Right ventricle myocardium superior (tissue), 1 donor: ENCODE measurements at places on chromosomes 2 and 18. TPM values are rescaled to one million over a fixed set of nuclear protein-coding genes. Genes with fewer than 3 reads are reported as not detected.

DNA sequence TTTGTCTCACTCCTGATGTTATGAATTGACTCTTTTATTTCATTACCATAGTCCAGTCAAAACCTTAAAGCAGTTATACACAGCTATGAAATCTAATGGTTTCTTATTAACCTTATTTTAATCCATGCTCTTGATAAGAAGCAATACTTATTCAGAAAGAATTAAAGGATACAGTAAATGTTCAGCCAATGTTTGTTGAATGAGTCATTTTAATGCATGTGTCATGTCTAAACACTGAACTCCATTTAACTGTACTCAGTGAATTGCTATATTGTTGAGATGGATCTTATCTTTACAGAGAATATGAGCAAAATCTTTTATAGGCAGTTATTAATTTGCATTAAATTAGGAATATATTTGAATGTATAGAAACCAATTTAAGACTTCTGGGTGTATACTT is 135.1 kb upstream of the TFPI start:
- no peak for DNase-seq

- peak; percentile 92 for DNase-seq
Measured at GRCh38 chr2:237207646-237208045, 122.0 kb downstream of the COPS8 start.

DLGAP1 gene
- 0.08 TPM for total RNA-seq

DNA sequence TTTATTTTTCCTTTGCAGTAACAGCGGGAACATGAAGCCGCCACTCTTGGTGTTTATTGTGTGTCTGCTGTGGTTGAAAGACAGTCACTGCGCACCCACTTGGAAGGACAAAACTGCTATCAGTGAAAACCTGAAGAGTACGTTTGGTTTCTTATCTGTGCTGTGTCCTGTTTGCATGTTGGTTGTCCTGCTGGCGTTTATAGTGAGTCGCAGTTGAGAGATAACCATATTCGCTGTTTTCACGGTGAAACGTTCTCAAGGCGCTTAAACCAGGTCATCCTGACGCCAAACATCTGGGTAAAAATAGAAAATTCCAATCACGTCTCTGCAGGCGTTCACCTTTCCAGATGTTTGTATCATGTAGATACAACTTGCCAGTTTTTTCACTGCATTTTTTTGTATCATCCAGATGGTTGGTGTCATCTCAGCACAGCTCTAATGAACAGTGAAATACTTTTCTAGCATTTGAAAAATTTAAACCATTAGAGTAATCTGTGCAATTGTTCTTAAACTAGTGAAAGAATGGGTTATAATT is 21.2 kb downstream of the CLUL1 start:
- DNase-seq = no peak

DNA sequence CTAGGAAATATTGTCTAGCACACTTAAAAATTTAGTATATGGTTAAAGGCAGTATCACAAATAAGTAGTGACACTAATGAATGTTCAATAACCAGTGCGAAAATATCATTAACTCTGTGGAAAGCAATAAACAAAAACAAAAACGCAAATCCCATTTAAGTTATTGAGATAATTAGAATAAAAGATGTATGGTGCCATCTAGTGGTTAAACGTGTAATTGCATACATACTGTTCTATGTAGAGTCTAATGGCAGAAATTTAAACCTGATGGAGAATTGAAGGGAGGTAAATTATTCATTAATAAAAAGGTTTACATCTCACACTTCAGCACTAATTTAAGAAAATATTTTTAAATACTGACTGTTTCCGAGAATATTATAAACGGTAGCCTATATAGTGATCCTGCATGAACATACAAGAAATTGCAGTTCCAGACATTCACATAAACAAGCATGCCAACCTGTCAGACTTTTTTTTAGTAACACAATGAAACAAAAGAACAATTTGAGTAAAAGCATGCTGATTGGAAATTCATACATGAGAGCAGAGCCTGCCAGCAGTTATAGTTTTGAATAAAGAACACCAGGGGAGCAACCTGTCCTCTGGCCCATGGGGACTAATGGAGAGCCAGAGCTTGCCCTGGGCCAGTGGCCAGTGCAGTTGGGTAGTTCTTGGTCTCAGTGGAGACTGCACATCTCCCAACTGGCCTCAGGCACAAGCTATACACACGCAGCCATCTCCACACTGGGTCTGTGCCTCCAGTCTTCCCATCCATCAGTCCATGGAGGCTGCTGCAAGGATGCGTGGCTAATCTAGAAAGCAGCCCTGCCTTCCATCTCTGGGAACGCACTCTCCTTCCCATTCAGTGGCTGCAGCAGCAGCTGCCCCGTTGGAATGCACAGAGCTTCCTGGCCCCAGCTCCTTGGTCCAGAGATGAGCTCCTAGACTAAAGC is 28.0 kb downstream of the GCG start:
- DNase-seq = no peak

- no peak for DNase-seq
Measured at GRCh38 chr18:46213295-46213694, 109.1 kb downstream of the HAUS1 start.

ANKRD23 gene
- 10.6 TPM for total RNA-seq

CXCR4 gene
- total RNA-seq = 2.0 TPM

GRCh38 chr18:22189449-22190166 is 20.2 kb downstream of the GATA6 start:
- no peak for DNase-seq

- DNase-seq = no peak
Measured at GRCh38 chr2:138218397-138218796, 254.1 kb downstream of the HNMT start.

DNA sequence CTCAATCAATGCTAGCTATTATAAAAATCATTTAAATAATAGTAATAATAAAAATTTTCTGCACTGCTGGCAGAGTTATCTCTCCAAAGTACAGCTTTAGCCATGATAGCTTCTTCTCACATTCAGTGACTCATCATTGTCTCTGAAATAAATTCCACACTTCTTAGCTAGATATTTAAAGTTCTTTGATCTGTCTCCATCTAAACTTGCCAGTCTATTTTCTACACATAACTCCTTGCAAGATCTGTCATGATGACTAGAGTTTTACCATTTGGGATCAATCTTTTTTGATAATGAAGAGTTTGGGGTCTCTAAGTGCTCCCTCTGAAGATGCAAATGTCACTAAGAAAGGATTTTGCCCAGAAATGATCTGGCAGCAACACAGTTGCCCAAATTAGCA is 155.4 kb upstream of the LHCGR start:
- no peak for DNase-seq

GRCh38 chr2:189304360-189304759 is 124.8 kb upstream of the COL5A2 start:
- DNase-seq = no peak

LOXHD1 gene
- total RNA-seq = 0.62 TPM

DNA sequence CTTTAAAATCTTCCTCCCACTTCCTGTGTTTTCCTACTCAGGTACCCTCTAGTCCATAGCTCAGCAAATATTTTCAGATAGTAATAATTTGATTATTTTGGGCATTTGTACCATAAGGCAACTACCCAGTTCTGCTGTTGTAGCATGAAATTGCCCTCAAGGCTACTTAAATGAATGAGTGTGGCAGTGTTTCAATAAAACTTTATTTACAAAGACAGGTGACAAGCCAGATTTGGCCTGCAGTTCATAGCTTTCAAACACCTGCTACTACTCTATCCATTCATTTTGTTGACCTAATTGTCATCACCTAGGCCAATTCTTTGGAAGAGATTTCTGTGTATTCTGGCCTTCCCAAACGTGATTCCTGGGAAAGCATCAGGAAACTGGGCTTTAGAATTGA is 28.9 kb downstream of the NYAP2 start:
- DNase-seq = no peak

DNA sequence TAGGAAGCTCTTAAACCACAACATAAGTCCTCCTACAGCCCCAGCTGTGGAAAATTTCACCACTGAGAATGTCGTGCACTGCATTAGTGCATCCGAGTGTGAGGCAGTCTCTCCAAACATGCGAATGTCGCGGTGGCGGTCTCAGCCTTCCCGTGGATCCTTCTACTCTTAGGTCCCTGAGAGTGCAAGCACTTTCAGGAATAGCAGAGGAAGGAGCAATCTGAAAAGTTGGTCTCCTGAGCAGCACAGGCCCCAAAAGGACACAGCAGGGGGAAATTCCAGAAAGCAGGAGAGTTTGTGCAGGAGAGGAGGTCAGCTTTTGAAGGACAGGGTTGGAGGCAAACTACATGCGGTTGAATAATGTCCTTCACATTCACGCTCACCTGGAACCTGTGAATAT is 440.5 kb upstream of the SMIM21 start:
- no peak for DNase-seq

DNA sequence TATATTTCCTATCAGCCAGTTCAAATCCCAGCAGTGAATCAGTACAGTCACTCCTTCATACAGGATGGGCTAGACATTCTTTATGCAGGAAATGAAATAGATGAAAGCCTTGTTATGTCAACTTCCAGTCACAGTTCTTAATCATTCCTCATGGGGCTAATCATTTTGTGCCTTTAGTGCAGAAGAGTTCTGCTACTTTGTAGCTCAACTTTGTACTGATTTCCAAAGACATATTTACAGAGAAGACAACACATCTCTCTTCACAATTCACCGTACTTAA is 593.9 kb upstream of the NETO1 start:
- no peak for DNase-seq

DNA sequence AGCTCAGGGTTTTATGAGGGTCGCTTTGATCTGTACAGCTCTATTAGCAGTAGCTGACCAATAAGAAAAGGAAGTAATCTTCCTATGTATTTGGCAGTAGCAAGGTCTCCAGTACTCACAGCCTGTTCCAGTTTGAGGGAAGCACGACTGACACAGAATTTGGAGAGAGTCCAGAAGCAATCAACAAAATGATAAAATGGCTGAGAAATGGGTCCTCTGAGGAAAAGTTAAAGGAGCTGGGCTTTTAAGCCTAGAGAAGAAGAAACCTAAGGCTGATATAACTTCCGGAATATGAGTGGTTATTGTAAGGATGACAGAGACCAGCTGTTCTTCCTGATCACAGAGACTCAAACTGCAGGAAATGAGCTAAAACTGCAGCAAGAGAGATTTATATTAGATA is 382.8 kb downstream of the GPD2 start:
- DNase-seq = no peak

DNA sequence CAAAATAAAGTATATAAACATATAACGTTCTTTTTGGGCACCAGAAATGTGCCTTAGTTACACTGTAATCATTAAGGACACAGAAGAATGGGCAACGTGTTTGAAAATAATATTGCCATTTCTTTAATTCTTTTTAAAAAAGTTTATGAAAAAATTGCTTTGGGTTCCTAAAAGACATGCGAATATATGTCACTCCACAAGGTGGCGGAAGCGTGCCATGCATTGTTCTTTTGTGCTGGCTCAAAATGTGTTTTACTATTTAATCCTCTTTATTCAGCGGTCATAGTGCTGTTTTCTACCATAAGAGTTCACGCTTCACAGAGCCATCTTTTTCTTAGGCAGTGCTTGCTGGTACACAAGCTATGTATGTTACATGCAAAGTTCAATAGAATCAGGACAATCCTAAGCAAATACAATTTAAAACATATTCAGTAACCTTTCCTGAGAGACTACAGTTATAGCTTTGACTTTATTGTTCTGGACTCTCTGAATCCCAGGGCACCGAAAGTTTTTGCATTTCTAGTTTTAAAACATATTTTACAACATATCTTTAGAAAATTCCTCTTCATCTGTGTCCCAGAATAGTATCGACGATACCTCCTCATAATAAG is 147.8 kb upstream of the ERBB4 start:
- DNase-seq = peak; percentile 37

GRCh38 chr2:107597507-107597906 is 229.2 kb upstream of the RGPD4 start:
- DNase-seq = no peak

PSMA8 gene
- 0.48 TPM for total RNA-seq

GRCh38 chr2:134574611-134575330 is 144.0 kb downstream of the TMEM163 start:
- DNase-seq = no peak

STARD6 gene
- not detected for total RNA-seq

- no peak for DNase-seq
Measured at GRCh38 chr18:41266616-41267015, 688.4 kb upstream of the PIK3C3 start.

DNA sequence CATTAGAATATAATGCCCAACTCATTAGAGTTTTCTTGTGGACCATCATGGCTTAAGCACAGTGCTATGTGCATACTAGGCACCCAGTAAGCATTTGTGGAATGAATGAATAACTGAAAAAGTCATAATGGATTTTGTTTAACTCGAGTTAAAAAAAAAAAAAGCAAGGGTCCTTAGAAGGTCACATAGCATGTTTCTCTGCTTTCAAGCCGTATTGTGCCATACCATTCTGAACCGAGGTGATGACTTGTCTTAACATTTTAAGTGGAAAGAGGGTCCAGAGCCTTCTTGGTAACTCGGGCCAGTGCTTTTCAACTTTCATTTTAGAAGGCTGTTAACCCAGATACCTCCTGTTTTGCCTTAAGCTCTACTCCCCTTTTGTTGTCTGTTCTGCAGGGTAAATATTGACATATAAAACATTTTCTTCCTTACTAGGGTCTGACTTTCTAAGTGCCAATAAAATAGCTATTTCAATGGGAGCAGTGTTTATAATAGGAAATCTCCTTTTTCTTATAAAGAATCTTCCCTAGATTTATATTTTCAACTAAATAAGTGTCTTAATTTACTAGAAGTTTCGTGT is 787 bp upstream of the ADGRF3 start:
- no peak for DNase-seq

GRCh38 chr2:235949567-235950472 is 218.4 kb downstream of the GBX2 start:
- no peak for DNase-seq

OSBPL6 gene
- 3.3 TPM for total RNA-seq

- DNase-seq = no peak
Measured at GRCh38 chr2:5330961-5331360, 361.2 kb upstream of the SOX11 start.

- DNase-seq = no peak
Measured at GRCh38 chr18:22073411-22073810, 96.0 kb upstream of the GATA6 start.

ZC3H6 gene
- total RNA-seq = 18.7 TPM

DNA sequence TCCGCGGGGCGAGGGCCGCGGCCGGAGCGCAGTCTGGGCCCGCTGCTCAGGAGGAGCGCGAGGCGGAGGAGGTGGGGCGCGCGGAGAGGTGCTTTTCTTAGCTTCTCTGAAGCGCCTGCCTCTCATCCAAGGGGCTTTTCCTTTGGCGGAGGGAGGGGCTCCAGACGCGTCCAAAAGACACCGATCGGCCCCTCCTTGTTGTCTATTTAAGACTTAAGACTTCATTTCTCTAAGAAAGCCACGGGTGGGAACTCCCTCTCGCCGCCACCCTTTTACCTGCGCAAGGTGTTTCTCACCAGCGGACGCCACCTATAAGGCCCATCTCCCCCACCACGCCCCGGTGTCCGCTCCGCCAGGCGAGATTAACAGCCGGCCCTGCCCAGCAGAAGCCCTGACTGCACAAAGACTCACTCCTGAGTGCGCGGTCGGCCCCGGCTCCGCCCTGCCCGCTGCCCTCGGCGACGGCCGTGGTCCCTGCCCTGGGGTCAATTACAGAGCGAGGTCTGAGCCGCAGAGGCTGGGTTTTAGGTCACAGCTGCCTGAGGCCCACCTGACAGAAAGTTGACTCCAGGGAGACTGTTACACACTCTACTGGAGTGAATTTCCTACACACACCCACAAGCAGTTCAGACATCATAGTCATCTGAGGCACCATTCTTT is at the start of gene DSC2:
Gene DSC2 (minus strand): TSS at position 397 of the 660 bp plus-strand sequence. CDS start 450 bp downstream, outside the sequence.
- DNase-seq = peak; percentile 66
